Stimulated activated CD4-positive, alpha-beta T cell treated with anti-CD3 and anti-CD28 coated beads, Interleukin-1b, Interleukin-23, amount 100 ng/mL, for 4 hours (primary cell): ENCODE measurements at places on chromosomes 6 and 20.

GRCh38 chr6:13761361-13762036, 49.9 kb upstream of the RANBP9 start:
- DNase-seq: no peak

GRCh38 chr20:5703681-5704101, 46.5 kb upstream of the SHLD1 start:
- no peak for DNase-seq

GRCh38 chr6:138382498-138383265, 5.0 kb downstream of the SMIM28 start:
- DNase-seq: no peak

DNA sequence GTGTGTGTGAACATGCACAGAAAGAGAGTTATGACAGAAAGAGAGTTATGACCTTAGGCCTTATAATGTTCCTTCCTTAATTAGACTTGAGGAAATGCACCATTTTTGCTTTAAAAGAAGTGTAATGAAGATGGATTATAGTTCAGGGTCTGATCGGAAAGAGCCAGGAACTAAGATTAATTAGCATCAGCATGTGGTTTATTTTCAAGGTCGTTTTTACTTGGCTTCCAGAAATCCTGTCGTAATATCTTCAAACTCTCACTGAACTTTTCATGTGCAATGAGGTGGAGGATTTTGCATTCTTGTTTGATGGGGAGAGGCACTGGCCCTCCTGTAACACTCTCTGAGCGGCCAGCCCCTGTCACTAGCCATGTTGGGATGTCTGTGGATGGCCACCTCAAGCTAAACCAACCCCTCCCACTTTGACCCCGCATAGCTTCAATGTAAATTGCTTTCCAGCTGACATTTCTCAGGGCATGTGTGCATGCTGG, 116.8 kb downstream of the CDC5L start:
- no peak for DNase-seq

- no peak for DNase-seq
Observed at GRCh38 chr6:1705630-1706029, 95.9 kb downstream of the FOXC1 start.

DNA sequence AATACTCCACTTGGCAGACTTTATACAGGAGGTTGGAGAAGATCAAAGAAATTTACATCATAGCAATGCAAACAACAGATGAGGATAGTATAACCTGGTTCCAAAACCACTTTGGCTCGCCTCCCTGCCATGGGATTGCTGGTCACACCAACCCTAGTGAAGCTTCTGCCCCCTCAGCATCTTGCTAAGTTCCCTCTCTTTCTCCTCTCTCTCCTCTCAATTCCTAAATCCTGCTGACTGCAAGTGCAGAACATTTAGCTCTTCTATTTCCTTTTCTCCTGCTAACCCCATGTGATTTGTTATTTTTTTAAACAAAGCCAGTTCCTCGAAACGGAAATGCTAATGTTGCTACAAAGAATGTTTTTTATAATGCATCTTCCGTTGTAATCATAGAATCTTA, 50.3 kb upstream of the LY86 start:
- DNase-seq: no peak

DNA sequence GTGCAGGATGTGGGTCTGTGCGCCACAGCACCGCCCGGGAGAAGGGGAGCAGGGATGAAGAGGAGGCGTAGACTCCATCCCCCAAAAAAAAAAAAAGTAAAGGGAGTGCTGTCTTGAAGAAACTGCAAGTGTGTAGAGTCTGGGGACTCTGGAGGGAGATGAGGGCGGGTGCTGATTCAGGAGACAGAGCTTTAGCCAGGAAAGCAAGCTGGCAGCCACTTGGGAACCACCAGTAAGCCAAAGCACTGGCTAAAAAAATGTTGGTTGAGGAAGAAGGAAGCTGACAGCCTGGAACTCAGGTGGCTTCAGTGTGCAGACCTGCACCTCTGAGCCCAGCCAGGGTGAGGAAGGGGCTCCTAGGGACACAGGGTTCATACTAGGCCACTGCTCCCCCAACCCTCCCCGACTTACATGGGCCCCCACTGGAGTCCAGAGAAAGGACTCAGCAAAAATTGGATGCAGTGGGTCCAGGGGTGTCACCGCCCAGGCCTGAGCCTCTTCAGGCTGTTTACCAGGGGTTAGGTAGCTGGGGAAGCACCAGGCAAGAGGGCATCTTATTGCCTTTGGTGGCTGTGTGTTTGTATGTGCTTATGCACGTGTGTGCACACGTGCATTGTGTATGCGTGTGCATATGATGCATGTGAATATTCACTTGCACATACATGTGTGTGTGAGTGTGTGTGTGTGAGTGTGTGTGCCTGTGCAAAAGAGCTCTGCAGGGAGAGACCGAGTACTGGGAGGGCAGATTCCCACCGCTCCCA, 153.5 kb upstream of the MLN start:
- DNase-seq: no peak

DNA sequence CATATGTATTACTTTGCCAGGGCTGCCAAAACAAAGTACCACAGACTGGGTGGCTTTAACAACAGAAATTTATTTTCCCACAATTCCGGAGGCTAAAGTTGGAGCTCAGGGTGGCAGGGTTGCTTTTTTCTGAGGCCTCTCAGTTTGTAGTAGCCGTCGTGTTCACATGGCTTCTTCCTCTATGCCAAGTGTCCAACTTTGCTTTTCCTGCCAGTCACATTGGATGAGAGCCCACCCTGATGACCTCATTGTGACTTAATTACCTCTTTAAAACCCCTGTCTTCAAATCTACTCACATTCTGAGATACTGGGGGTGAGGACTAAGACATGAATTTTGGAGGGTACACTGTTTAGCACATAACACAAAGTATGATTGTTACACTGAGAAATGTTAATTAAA, 9.9 kb upstream of the ECT2L start:
- DNase-seq: no peak

DNA sequence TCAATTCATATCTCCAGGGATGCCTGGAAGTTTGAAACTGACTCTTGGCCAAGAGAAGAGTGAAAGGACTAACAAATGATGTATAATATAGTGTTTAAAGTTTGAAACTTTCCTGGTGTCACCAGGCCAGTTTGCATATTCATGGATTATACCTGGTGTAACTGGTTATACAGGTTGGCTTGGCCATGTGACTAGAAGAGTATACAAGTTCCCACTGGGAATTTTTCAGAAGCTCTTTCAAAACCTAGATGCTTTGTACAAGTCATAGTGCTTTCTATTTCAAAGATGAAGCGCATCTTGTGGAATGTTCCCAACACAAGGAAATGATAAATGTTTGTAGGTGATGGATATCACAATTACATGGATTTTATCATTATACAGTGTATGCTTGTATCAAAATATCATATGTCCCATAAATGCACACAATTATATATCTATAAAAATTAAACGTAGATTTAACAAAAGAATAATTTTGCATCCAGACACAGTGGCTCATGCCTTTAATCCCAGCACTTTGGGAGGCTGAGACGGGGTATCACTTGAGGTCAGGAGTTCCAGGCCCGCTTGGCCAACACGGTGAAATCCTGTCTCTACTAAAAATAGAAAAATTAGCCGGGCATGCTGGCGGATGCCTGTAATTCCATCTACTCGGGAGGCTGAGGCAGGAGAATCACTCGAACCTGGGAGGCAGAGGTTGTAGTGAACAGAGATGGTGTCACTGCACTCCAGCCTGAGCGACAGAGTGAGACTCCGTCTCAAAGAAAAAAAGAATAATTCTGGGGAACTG, 1420.2 kb downstream of the GRIK2 start:
- DNase-seq: no peak

DNA sequence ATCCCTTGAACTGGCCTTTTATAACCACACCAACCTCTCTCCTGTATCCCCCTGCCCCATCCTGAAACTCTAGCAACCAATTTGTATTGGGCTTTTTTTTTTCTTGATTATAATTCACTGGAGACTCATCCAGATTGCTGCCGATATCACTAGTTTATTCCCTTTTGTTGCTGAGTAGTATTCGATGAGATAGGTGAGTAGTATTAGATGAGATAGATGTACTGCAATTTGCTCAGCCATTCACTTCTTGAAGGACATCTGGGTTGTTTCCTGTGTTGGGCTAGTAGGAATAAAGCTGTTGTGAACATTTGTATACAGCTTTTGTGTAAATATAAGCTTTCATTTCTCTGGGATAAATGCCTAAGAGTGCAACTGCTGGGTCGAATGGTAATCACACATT, 58.2 kb downstream of the GCLC start:
- DNase-seq: no peak

DNA sequence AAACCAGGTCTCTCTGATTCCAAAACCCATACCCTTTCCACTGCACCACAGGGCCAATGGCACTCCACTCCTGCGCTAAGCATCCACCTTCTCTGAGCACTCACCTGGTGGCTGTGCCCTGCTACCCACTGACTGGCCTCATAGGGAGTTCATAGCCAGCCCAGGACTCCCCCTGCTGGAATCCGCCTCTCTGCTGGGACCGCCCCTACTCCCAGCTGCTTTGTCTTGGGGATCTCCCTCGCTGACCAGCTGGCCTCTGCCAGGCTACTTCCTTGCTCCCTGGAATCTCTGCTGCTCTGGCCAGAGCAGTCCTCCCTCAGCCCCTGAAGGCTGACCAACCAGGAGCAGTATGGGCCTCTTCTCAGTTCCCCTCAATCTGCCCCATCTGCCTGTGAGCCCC, 129.7 kb downstream of the FAXC start:
- DNase-seq: no peak

- DNase-seq: no peak
Observed at GRCh38 chr20:19816386-19816785, 58.3 kb downstream of the RIN2 start.

DNA sequence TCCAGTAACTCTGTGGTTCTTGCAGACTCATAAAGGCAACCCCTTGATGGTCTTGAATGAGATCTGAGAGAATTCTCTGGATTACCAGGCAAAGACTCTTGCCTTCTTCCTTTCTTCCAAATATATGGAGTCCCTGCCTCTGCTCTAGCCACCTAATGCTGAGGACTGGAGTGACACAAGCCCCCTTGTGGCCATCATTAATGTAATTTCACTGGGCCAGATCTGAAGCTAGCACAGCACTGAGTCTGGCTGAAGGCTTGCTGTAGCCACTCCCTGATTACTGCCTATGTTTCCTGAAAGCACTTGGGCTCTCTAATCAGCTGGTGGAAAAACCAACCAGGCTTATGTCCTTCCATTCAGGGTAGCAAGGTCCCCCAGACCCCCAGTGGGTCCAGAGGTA, 559.3 kb upstream of the IRAK1BP1 start:
- no peak for DNase-seq
